ENCODE measurements at places on chromosomes 4 and X.

DNA sequence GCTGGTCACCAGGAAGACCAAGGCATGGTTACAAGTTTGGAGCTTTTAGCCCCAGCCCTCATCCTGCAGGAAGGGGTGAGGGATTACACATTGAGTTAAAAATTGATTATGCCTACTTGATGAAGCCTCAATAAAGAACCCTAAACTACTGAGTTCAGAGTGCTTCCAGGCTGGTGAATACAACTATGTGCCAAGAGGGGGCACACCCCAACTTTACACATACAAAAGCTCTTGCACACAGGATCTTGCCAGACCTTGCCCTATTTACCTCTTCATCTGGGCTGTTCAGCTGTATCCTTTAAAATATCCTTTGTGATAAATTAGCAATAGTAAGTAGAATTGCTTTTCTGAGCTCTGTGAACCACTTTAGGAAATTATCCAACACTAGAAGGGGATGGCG, 489.3 kb downstream of the INPP4B start:
- no peak for DNase-seq

DNA sequence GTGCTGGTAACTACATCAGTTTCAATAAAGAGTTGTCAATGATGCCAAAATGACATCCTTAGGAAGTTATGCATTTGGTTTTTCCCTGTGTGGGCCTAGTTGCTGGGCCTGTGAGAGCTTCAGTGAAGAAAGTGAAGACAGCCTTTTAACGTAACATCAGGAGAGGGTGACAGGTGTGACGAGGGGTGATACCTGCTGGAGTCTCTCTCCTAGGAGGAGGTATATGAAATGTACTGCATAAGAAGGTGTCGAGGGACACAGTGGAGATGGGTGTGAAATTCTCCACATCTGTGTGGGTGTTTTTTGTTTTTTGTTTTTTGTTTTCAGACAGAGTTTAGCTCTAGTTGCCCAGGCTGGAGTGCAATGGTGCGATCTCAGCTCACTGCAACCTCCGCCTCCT, 49.2 kb downstream of the EVC start:
- no peak for DNase-seq

- DNase-seq: no peak
Observed at GRCh38 chrX:39518476-39519029, 579.2 kb downstream of the BCOR start.

DNA sequence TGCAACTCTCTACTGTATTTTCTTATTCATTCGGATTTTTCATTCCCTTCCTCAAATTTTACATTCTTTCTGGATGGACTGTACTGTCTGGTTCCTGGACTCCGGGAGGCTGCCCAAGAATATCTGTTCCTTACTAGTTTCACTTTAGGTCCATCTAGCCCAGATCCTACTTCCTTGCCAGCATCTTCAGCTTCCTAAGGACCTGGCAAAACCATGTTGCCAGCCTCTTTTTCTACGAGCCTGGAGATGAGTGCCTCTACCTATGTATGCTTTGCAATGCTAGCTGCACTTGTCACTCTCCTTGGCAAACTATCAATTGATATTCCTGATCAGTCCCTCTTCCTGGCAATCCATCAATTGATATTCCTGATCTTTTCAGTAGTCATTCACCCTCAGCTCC, 5.6 kb upstream of the LNX1 start:
- no peak for DNase-seq

DNA sequence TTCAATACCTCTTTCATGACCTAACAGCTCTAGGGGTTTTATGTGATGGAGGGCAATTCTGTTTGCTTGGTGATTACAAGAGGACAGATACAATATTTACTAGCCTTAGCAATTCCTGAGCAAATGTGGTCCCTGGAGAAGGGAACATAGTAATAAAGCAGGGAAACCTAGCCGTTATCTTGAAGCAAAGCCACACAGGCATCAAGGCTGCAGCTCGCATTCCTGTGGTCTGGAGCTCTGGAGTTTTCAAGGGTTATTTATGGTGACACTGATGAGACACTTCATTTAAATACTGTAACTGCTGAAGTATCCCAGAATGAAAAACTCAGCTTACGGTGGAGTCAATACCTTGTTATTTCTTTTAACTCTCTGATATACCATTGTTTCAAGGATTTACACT, 66.8 kb downstream of the AFF2 start:
- no peak for DNase-seq

- no peak for DNase-seq
Observed at GRCh38 chrX:39681885-39682284, 415.9 kb downstream of the BCOR start.

GRCh38 chrX:102720237-102721168, at the start of gene GPRASP3:
TSS of gene GPRASP3 (plus strand) at chrX:102720743. CDS start at chrX:102748996, 28,253 bp downstream.
- no peak for DNase-seq

GRCh38 chr4:44872246-44872645, 145.9 kb upstream of the GNPDA2 start:
- DNase-seq: no peak

DNA sequence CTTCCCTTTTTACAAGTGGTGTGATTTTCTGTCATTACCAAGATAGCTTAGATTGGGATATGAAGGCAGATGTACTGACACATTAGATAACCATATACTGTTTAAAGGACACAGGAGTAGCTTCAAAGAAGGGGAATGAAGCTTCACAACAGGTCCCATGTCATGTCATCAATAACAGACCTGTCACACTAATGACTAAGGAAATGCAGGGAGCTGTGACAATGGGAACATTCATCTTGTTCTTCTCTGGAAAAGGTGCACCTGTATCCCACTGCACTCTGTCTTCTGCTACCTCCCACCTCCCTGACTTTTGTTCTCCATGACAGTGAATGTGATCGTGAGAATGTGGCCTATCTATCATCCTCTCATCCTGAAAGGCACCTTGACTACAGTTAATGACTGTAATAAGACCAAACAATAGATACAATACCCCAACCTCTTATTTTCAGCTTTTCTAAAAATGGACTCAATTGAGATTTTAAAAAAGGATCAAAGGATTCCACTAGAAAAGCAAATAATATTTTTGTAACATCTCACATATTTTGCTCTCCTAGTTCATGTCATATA, 472.5 kb downstream of the STPG2 start:
- DNase-seq: no peak

DNA sequence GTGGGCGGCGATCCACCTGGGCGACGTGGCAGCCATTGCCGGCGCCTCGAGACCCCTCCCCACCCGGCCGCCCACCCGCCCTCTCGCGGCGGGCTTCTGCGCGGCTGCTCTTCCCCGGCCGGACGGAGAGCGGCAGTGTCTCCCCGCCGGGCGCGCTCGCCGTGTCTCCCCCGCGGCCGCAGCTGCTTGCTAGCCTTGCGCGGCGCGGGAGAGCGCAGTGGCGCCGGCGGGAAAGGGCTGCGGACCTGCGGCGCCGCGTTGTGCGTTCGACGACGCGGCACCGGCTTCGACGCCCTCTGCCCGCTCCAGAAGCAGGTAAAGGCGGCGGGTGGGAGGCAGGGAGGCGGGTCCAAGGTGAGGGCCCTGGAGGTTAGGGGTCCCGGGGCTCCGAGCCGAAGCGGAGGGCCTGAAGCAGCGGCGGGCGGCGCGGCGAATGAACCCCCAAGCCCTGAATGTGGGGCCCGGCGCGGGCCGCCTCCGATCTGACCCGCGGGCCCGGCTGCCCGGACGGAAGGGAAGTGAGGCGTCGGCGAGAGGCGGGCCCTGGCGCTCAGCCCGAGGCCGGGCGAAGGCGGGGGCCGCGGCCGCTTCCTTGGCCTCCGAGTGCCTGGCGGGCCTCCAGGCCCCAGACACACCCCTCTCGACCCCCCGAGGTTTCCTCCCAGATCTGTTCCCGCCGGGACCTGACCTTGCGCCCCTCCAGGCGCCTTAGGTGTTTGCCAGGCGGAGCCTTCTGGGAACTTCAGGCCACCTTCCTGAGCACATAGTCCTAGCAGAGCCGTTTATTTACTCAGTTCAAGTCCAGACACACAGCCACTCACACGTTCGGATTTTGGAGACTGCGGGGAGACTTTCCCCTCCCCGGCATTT, at the start of gene N4BP2:
TSS of gene N4BP2 (plus strand) at position 135 of the 870 bp plus-strand sequence. CDS start 40,491 bp downstream, outside the sequence.
- peak; percentile 94 for DNase-seq

DNA sequence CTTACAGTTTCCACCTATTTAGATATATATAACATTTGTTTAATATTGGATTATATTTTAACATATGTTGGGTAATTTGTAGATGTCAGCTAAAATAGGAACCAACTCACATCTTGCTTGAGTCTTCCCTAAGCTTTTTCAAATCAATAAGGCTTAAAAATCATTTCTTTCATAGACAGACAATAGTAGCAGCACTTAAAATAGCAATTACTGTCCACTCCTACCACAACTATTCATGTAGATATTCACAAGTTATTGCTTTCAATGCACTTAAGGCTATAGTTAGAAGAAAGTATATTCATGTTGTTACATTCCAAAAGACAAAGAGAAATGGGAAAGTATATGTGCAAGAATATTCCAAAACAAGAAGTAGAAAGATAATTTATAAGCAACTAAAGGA, 71.2 kb downstream of the YIPF7 start:
- no peak for DNase-seq

- no peak for DNase-seq
Observed at GRCh38 chrX:69396916-69397315, 107.2 kb upstream of the NALF2 start.

GRCh38 chrX:3636803-3637202, 76.6 kb downstream of the PRKX start:
- no peak for DNase-seq

DNA sequence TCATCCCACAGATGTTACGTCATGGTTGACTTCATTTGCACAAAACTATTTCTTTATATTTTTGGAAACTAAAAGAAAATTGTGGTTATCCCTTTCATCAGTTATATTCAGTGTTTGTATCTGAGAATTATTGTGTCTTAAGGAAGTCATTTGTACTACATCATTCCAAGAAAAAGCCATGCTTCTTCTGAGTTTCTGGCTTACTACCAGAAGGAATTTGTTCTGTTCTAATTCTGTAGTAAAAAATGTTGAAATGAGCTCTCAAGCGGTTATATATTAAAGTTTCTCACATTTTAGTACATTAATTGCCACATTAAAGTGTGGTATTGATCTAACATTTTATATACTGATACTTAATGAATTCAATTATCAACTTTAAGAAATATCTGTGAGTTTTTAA, 1844.5 kb downstream of the PCDH7 start:
- no peak for DNase-seq

DNA sequence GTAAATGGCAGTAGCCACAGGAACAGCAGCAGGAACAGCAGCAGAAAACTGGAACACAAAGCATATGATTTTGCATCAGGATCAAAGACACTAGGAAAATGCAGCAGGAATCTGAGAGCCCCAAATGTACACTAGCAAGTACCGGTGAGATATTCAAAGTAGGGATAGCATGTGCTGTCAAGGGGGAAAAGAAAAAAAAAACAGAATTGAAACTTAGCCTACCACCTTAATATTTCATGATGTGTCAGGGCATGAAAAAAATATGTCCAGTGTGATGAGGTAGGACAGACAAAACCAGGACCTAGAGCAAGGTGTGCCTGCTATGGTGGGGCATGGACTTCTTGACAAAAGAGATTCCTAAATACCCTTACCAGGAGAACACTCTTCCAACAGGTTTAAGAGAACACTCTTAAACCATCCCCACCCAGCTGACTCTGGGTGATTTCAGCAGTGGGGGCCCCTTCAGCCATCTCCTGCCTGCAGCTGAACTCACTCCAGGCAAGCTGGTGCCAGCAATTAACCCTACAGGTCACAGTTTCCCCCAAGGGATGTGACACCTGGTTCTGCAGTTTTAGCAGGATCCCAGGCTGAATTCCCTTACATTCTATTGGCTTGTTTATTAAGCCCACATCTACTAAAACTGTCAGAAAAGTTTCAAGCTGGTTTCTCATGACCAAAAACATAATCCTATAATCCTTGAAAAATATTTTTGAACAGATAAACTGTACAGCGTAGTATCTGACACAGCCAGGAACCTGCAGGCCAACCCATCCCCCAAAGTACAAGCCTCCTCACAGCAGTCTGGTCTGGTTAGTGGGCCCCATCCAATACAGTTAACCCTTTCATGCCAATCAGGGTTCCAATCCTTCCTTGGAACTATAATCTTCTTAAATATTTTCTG, 62.9 kb upstream of the FMR1 start:
- DNase-seq: no peak

- DNase-seq: no peak
Observed at GRCh38 chr4:80172203-80172602, 25.1 kb upstream of the PRDM8 start.

- DNase-seq: no peak
Observed at GRCh38 chrX:91434351-91435168, at the start of gene PABPC5. TSS of gene PABPC5 (plus strand) at chrX:91434839. CDS start at chrX:91435578, 739 bp downstream.

DNA sequence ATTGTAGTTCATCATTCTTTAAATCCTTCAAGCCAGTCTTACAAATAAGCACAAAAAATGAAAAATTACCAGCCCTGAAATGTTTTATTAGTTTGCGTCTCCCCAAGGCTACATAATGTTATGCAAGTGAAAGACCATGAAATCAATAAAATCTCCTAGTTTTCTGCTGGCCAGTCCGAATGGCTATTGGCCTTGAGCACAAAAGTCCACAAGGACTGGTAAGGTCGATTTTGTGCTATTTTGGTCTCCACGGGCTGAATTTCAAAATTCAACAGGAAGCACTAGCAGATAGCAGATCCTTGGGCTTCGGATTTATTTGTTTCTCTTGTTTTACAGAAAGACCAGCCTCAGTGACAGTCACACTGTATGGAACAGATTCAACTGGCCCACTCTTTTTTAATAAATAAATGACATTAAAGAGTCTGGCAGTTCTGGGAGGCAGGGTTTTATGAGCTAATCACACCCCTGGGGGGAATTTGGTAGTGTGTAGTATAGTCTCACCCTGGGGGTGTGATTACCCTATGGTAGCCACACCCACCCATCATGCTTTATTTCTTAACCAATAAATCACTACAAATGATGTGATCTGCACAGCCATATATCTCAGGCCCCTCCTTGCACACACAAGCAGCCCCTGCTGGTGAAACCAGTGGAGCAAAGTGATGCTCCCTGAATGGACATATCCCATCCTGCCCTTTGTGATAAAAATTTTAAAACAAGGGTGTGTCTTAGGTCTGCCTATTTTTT, 51.1 kb upstream of the TMEM33 start:
- DNase-seq: no peak

- DNase-seq: peak; percentile 17
Observed at GRCh38 chrX:11724122-11725017, 33.7 kb upstream of the MSL3 start.

DNA sequence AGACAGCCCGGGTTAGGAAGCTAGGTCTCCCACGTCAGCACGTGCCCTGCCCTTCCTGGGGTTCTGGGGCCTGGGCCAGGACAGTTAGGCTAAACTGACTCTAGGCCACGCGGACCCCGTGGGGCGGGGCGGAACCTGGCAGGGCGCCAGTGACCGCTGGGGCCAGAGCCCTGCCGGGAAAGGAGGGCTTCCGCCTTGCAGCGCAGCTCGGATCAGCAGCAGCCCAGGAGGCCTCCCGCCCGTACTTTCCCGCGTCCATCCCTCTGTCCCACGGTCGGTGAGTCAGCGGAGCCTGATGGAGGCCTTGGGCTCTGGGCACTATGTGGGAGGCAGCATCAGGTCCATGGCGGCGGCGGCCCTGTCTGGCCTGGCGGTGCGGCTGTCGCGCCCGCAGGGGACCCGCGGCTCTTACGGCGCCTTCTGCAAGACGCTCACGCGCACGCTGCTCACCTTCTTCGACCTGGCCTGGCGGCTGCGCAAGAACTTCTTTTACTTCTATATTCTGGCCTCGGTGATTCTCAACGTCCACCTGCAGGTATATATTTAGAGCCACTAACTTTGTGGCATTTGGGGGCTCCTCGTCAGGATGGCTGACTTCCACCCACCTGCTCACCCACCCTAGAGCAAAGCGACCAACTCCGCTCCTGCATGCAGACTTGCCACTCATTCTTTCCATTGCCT, at the start of gene SMIM10:
TSS of gene SMIM10 (plus strand) at position 191 of the 681 bp plus-strand sequence. CDS start at position 296, 105 bp downstream.
- DNase-seq: peak; percentile 88
